ENCODE measurements at places on chromosomes 7 and 10.
A peak's percentile ranks its signal among the peaks of the same experiment; 100 is the strongest.

GRCh38 chr10:58887474-58887873, 289.0 kb upstream of the PHYHIPL start:
- DNase-seq = no peak

- DNase-seq = no peak
Observed at GRCh38 chr7:27875061-27875460, 135.1 kb downstream of the TAX1BP1 start.

DNA sequence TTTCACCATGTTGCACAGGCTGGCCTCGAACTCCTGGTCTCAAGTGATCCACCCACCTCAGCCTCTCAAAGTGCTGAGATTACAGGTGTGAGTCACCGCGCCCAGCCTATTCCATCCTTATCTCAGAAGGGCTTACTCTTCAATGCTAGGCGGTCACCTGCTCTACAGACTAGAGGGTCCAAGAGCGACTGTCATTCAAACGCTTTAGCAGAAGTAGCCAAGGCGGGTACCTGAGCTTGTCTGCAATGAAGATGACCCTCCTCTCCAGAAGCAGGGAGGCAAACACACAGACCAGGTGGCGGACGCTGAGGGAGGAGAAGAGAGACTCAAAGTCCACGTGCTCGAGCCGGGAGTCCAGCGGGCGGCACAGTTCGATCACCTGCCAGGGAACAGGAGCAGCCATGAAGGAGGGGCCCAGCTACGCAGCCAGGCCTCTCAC, 65.1 kb upstream of the MKRN1 start:
- DNase-seq = no peak

- no peak for DNase-seq
Observed at GRCh38 chr10:34262985-34263384, 552.1 kb downstream of the PARD3 start.

- no peak for DNase-seq
Observed at GRCh38 chr7:103996639-103997038, 7.2 kb upstream of the RELN start.

- no peak for DNase-seq
Observed at GRCh38 chr7:99305473-99306260, 20.0 kb upstream of the ARPC1A start.

GRCh38 chr10:101693651-101693977, 1.4 kb downstream of the FBXW4 start:
- peak; percentile 29 for DNase-seq

DNA sequence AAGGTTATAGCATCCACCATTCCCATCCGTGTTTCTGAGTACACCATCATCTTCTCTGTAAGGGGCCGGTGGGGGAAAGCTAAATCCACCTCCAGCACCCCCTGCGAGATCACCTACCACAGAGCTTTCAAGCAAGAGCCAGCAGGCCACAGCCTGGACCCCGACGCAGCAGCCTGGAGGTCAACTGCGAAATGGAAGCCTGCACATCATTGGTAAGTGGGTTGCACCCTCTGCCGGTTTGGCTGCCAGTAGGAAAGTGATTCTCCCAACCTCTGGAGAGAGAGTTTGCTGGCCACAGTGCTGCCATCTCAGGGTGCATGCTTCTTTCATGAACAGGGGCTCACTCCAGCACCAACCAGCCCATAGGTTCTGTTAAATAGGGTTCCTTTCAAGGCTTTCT, 81.7 kb downstream of the WIPF3 start:
- DNase-seq = no peak

DNA sequence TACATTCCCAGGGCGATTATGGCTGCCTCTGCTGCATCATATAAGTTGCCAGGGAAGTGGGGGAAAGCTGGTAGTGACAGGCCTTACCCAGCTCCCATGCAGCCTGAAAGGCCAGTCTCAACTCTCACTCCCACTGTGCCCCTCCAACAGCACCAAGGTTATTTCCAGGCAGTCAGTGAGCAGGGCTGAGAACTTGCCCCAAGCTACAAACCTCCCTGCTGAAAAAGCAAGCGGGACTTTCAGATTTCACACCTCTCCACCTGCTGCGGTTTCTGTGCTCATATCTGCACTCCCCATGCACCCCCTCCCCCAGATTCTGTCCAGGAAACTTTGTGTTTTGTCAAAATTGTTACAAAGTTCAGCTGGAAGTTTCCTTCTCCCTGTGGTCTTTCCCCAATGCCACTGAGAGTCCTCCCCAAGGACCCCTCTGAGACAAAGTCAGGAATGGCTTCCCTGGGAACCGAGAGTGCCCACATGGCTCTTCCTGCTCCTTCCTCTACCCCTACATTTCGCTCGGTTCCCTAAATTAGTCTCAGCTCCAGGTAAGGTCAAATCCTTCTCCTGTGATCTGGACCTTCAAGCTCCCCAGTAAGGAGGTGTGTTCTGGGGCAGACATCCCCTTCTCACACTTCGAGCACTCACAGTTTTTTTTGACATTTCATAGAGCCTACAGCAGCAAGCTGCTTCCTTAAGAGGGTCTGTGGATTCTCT, 25.3 kb upstream of the WNT2 start:
- DNase-seq = no peak

DNA sequence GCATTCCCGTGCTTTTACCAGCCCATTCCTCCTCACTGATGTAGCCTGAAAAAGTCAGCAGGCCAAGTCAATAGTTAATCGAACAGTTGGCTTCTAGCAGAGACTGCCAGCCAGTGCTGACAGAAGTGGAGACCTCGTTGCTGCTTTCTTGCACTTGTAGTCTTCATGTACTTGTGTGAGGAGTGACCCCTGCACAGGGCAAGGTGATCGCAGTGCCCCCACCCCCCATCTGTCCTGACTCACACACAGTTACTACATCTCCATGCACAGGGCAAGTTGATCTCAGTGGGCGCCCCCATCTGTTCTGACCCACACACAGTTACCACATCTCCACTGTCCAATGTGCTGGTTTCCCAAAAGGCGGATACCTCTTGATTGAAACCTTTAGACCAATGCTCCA, 34.2 kb downstream of the C10orf71 start:
- DNase-seq = no peak

- DNase-seq = no peak
Observed at GRCh38 chr7:65462148-65462716, 88.6 kb downstream of the ZNF92 start.

DNA sequence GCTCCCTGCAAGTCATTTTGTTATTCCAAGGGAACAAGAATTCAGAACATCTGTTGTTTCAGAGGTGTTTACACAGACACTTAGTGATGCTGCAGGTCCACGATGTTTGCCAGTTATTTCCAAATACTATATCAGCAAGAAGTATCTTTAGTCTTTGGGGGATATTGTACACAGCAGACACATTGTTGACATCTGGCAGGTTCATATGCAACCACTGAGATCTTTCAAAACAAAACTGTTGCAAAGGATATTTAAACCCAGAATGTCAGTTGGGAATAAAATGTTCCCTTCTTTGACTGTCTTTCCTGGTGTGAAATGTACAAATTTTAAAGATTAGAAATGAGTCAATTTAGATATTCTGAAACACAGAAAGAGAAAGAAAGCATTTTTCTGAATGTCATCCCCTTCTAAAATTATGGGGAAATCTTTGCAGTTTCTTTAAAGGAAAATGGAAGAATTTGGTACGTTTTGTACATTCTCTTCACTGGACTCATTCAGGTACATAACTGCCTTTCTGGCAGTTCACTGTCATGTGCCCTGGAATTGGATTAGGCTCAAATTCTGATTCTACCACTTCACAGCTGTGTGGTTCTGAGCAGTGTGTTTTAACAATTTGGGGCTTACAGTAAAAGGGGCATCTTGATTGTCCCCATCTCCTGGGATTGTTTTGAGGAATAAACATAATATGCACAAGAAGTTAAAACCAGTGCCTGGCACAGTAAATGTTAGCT, 40.3 kb upstream of the CELF2 start:
- DNase-seq = no peak

DNA sequence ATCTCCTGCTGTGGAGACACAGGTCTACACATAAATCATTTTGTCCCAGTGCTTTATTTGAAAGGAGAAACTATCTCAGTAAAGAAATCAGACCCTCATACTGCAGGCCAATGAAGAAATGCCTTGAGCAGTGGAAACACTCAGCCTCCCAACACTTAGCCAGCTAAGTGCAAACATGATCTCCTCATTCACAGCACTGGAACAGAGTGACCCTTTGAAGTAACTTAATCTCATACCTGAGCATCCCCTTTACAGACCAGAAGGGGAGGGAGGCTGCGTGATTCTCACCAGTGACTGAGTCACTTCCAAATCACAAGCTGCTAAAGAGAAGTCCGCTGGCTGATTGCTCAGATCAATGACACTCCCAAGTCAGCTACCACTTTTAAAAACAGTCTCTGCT, 4.5 kb downstream of the CHST15 start:
- DNase-seq = no peak

DNA sequence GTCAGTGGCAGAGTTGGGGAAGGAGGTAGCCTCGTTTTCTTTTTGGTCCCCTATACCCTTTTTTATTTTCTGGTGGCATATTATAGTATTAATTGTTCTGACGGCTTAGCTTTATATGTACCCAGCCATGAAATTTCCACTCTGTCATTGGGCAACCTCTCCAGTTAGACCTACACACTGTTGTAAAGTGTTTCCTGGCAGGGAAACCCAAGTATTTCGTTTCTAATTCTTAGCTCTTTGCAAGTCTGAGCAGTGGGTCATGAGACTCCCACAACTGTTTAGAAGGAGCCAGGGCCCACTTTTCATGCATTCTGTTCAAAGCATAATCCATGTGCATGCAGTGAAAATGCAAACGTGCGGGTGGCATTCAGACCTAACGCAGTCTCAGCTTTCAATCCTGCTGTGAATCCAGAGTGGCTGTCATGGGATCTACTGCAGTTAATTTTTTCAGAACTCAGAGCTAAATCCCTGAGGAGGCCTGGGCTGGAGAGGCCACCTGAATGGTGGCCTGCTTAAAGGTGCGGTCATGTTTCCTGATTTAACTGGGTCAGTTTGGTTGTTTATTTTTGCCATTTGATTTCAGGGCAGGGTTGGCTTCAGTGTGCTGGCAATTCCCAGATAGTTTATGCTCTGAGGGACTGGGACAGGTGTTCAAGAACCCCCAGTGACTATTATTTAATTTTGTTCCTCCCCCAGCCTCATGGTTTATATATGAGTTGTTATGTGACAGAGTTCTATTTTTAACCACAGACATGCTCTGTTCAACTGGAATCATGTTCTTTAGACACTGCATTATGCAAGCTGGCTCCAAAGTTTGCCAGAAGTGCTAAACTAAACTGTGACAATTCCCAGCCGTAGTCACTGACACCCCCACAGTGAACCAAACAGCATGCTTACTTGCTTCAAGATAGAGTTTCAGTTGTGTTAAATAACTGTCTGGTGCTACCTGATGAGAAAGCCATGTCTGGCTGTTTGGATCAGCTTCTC, 27.4 kb upstream of the SYPL1 start:
- no peak for DNase-seq

DNA sequence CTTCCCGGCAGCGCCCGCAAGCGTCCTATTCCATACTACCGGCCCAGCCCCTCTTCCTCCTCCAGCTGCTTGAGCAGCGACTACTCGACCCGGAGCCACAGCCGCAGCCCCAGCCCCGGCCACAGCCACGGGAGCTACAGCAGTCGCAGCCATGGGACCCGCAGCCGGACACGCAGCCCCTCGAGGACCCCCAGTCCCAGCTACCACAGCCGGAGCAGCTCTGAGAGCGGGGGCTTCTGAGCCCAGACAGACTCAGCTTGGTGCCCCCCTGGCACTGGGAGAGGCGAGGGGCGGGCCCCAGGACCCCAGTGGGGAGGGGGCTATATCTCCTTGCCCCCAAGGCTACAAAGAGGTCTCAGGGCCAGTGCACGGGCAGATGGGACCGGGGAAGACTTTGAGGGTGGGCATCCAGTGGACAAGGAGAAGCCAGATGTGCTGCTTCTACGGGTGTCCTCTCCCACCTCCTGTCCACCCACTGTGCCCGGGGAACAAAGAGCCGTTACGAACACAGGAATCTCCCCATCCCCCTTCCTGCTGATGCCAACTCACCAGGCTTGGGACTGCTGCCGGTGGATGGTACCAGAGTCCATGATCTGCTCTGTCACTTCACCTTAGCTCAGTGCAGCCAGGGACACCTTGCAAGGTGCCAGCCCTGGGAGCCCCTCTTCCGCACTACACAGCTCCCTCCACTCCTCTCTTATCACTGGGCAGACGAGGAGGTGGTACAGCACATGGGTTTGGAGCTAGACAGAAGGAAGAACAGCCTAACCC, 16.7 kb upstream of the HSPB1 start:
- no peak for DNase-seq

DNA sequence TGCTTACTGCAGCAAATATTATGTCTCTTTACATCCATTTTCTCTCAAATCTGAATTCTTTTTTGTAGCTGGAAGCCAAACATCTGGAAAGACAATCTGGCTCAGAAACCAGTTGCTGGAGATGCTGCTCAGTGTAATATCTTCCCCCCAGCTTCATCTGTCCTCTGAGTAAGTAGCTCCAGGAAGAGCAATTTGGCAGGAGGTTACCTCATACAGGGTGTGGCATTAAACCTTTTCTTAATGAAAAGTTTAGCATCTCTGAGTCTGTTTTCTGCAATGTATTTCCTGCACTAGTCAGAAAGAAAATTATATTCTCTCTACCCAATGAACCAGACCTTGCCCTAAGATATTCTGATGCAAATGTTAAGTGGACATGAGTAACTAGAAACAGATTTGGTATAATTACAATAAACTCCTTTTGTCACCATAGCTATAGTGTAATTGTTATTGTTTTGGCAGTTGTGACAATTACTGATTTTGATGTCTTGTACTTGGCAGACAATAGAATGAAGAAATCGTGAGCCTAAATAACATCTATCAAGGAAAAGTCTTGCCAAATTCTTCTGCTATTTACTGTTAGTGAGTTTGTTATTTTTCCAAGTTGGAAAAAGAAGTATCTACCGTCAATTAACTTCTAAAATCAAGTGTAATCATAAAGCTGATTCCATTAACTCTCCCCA, 123.3 kb downstream of the WDFY4 start:
- no peak for DNase-seq

GRCh38 chr7:36316319-36316718, 73.3 kb upstream of the ANLN start:
- DNase-seq = no peak

DNA sequence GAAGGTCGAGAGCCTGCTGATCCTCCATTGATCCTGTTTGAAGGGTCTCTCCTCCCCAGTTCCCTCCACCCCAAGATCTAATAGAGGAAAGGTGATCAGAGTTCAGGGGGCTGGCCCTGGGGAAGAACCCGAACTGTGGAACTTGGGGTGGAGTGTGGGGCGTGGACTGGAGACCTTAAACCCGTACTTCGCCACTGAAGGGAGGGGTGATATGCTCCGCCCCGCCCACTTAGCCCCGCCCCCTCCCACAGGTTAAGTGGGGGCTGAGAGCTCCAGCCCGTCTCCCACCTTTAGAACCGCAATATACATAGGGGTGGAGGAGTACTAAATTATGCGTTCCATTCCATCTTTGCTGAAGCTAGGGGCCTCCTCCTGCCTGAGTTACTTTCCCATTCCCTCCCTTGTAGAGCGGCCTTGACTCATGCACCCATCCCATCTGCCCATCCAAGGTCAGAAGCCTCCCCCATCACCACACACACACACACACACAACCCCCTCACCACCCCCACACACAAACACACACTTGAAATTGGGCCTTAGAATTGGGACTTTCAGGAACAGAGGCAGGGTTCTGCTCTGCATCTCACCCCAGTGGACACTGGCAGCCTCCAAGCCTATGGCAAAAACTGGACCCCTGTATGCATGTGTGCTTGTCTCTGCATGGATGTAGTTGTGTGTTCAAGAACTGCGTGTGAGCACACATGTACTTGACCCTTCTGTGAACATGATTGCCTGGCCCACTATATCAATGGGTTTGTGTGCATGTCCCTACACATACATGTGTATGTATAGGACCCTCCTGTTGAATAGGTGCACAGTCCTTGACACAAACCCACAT, 991 bp downstream of the SEMA4G start:
- DNase-seq = no peak

- no peak for DNase-seq
Observed at GRCh38 chr10:78556705-78557432, 511.9 kb upstream of the ZMIZ1 start.
